Fibroblast of gingiva (primary cell): ENCODE measurements at places on chromosomes 1 and 21.
A peak's percentile ranks its signal among the peaks of the same experiment; 100 is the strongest.

DNA sequence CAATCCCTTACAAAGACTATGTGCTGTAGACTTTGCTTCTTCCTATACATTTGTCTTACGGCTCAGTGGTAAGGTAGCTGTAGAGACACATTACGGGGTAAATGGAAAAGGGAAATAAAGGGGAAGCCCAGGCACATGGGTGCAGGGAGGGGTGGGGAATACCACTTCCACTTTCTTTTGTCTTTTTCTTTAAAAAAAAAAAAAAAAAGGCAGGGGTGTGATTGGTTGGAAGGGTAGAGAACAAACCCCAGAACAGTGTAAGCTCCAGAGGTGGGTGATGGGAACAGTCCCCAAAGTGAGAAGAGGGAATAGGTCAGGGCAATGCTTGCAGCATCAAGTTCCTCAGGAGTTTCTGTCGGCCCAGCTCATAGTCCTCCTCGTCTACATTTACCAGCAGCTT is 3.9 kb downstream of the NIT1 start:
- DNase-seq = no peak

GRCh38 chr21:44626262-44626661 is 631 bp upstream of the KRTAP10-9 start:
- no peak for DNase-seq

GRCh38 chr1:218829097-218829496 is 344.6 kb upstream of the LYPLAL1 start:
- DNase-seq = peak; percentile 39

DNA sequence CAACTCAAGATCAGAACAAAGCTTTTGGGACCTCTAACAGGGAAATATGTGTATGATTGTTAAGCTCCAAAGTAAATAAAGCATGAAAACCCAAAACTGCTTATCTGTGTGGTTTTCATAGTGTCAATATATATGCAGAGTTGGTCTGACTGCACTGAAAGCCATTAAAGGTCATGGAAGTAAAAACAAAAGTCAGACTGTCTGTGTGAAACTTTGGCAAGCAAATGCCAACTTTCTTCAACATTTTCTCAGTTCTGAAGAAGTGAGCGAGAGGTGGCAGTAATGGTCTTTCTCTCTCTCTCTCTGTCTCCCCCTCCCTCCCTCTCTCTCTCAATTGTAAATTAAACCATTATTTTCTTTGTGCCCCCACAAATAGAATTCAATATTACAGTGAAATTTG is 100.1 kb upstream of the S1PR1 start:
- DNase-seq = no peak

DNA sequence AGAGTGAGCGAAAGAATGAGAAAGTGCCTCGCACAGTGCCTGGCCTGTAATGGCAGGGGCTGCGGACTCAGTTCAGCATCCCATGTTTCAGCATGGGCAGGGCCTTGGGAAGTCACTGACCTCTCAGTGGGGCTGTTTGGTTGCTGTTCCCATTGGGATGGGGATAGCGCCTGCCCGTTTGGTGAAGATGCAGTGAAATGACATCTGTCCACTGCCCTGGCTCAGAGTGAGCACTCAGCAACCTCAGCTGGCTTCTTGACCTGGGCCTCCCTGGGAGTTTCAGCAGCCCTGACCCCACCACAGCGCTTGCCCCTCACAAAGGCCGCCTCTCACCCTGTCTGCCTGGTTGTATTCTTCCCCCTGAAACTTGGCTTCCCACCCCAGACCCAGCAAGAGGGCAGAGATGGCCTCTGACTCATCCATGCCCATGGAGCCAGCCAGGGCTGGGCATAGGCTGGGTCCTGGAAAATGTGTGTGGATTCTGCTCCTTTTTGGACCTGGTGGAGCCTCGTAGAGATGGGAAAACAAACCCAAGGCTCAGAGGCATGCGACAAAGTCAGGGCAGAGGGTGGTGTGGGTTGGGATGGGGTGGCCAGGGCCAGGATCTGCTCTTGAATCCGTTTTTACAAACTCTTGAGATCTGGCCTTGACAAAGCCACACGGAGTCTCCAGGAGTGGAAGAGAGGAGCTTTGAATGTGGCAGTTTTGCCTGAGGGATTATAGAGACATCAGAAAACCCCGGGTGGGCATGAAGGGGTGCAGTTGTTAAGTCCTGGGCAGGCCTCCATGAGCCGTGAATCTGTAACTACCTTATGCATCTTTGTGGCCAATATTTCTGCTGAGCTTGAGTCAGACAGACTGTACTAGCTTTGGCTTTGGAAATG is 1.2 kb downstream of the XKR8 start:
- DNase-seq = no peak

DNA sequence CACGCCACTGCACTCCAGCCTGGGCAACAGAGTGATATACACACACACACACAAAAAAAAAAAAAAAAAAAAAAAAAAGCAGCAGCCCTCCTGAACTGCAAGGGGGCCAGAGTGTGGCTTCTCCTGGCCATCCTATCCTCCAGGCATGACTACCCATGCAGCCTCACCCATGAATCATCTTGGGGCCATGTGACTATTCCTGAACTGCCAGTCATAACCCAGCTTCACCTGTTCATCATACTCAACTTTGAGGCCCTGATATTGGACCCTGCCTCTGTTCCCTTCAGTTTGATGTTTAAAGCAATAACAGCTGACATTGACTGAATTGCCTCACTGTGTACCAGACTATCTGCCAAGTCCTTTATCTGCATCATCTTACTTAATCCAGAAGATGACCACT is 2.8 kb upstream of the HPCAL4 start:
- no peak for DNase-seq

DNA sequence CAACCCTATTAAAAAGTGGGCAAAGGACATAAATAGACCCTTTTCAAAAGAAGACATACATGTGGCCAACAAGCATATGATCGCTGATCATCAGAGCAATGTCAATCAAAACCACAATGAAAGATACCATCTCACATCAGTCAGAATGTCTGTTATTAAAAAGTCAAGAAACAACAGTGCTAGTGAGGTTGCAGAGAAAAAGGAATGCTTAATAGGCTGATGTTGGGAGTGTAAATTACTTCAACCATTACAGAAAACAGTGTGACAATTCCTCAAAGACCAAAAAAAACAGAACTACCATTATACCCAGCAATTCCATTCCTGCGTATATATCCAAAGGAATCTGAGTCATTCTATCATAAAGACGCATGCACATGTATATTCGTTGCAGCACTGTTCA is 13.2 kb downstream of the USH2A start:
- DNase-seq = no peak

DNA sequence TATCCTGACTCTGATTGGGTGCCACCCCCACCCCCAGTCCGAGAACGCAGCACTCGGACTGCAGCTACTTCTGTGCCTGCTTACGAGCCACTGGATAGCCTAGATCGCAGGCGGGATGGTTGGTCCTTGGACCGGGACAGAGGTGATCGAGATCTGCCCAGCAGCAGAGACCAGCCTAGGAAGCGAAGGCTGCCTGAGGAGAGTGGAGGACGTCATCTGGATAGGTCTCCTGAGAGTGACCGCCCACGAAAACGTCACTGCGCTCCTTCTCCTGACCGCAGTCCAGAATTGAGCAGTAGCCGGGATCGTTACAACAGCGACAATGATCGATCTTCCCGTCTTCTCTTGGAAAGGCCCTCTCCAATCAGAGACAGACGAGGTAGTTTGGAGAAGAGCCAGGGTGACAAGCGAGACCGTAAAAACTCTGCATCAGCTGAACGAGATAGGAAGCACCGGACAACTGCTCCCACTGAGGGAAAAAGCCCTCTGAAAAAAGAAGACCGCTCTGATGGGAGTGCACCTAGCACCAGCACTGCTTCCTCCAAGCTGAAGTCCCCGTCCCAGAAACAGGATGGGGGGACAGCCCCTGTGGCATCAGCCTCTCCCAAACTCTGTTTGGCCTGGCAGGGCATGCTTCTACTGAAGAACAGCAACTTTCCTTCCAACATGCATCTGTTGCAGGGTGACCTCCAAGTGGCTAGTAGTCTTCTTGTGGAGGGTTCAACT is 2.1 kb downstream of the RBM15 start:
- DNase-seq = no peak

GRCh38 chr1:41734201-41734970 is 184.3 kb downstream of the HIVEP3 start:
- DNase-seq = no peak

GRCh38 chr1:61539720-61540462 is 185.1 kb downstream of the TM2D1 start:
- DNase-seq = peak; percentile 96

DNA sequence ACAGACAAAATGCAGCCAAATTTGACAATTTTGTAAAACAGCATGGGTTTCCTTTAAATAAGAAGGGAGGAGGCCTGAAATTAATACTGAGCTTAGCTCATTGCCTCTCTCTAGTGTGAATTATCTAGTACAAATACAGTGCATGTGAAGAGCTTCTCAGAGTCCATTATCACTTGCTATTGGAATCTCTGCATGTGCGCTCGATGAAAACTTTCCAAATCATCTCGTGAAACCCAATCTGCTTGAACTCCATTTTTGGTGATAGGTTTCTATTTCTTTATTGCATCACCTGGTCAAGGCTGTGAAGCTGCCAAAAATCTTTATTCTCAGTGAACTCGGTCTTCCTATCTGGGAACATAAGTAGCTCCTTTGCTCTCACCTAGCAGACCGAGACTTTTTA is 49.5 kb upstream of the LYPLAL1 start:
- no peak for DNase-seq

- no peak for DNase-seq
Measured at GRCh38 chr21:18387994-18388393, 15.6 kb downstream of the TMPRSS15 start.

- DNase-seq = no peak
Measured at GRCh38 chr1:186026946-186027345, 292.8 kb downstream of the HMCN1 start.

DNA sequence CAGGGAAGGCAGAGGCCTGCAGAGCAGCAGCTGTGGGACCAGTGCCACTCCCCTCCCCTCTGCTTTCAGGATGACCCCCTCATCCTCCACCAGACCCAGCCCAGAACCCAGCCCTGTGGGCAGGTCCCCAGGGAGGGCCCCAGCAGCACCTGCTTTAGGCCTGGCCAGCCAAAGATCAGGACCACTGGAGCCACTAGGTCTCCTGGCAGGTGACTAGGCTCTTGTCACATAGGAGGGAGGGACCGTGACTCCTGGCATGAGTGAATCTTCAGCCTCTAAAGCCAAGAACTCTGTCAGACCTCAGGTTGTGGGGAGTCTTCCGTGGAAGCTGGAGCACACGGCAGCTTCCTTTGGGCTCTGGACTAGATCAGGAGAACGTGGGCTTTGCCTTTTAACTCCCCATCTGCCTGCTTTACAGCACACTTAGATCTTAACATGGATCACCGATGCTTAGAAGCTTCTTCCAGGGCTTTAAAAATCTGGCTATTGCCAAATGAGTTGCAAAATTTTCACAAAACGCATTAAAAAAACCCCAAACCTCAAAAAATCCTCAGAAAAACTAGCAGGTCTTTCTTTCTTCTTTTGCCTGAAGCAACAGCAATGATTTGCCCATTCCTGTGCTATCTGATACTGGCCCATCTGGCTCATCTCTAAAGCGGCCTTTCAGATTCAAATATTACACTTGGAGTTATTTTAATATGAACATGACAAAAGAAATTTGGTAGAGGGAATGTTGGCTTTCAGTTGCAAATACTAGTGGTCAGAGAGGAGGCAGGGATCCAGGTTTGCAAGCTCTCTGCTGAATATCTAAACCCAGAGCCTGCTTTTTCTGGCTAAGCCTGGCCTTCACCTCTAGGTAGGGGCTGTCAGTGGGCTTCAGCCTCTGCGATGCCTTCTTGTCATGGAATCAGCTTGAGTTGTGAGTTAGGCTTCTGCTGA is 235.2 kb downstream of the SDCCAG8 start:
- peak; percentile 90 for DNase-seq

- DNase-seq = no peak
Measured at GRCh38 chr1:154859786-154860155, 10.3 kb downstream of the KCNN3 start.

GRCh38 chr1:65407877-65408276 is 12.6 kb upstream of the LEPR start:
- DNase-seq = no peak

GRCh38 chr1:225962440-225962975 is 21.5 kb upstream of the LEFTY2 start:
- DNase-seq = no peak

- DNase-seq = no peak
Measured at GRCh38 chr1:30417001-30417700, 306.2 kb downstream of the MATN1 start.

DNA sequence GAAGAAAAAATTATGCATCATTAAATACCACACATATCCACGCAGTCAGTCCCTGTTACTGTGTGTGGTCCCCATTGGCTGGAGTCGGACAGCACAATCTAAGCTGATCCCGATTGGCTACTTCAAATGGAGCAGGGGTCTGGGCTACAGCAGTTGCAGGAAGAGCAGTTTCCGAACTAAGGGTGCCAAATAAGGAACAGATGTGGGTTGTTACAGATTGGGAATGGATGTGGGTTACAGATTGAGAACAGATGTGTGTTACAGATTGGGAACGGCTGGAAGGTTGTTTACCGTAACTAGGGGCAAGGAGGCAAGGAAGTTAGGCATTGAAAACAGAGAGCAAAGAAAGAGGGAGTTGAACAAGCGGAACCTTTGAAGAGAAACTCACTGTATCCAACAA is 19.9 kb downstream of the OR2L13 start:
- no peak for DNase-seq

GRCh38 chr21:26790296-26790695 is 54.9 kb downstream of the ADAMTS1 start:
- no peak for DNase-seq

GRCh38 chr1:108209456-108210108 is 9.4 kb upstream of the SLC25A24 start:
- no peak for DNase-seq

- no peak for DNase-seq
Measured at GRCh38 chr1:100928128-100928527, 32.2 kb downstream of the SLC30A7 start.

DNA sequence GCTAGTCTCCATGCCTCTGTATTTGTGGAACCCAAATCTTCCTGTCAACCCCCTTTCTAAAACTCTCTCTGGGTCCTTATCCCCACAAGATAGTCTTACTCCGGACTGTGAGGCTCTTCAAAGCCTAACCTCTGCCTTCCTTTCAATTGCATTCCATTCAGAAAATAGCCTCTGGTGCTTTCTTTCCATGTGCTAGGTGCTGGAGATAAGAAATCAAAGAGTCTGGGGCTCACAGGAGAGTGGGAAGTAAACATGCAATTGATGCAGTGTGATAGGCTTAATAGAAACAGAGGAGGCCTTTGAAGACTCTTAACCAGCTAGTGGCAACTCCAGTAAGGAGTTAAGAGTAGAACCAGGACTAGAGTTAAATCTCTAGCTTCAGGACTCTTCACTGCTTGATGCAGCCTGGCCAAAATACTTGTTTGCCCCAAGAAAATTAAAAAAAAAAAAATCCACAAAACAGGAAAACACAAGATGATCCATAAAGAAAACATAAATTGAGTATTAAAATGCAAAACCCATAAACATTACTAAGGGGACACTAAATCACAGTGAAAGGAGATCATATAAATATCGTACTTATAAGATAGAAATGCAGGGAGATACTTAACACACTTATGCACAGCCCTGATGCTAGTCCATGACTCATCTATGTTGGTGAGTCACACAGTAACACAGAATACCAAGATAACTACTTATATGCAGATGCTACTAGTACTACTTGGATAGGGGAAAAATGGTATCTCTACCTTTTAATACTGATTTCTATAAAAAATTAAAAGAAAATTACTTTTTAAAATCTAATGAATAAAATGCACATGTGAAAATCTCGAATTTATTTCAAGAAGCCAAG is 341.5 kb downstream of the KCNH1 start:
- DNase-seq = no peak
